ENCODE measurements at places on chromosomes 1 and 21.

- DNase-seq: no peak
Observed at GRCh38 chr1:58090640-58091039, 455.9 kb downstream of the OMA1 start.

GRCh38 chr1:50633465-50633864 lies 210.2 kb upstream of the DMRTA2 start:
- peak; percentile 72 for DNase-seq

DNA sequence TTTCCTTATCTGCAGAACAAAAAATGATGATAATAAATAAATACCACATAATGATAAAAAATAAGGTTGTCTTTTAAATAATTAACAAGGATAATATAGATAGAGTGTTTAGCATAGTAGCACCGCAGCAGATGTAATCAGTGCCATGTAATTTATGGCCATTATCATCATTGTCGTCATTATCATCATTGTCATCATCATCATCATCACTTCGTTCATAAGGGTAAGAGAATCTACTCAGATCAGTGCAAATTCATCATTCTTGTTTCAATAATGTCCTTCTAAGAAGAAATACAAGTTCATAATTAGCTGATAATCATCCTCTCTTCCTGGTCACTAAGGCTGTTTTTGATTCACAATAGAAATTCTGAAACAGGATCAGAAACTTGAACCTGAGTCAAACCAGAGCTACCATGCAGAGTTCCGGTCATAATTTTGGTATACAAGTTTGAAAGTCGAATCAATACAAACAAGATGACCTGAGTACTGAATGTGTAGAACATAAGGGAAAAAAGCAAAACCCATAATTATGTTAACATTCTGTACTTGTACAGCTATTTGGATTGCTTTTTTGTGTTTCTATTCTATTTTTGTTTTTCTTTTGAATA lies 172.0 kb downstream of the LRRC40 start:
- no peak for DNase-seq

GRCh38 chr1:75130865-75131564 lies 3.2 kb upstream of the LHX8 start:
- no peak for DNase-seq

GRCh38 chr1:35888255-35888654 lies 5.2 kb downstream of the AGO1 start:
- DNase-seq: no peak

DNA sequence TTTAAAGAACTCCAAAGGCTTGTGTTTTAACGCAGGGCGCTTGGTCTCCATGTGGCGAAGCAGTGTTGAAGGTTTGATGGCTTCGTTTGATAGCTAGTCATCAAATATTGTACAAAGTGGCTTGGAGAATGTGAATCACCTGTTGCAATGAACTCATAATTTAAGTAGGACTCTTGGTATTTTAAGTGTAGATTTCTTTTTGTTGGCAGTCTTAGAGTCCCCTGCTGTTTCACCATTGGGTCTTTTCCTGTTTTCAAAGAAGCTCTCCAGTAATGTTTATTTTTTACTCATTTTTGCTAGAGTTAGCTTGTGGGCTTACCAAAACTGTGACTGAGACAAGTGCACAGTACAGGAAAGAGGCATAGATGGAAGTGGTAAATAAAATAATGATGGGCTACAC lies 26.2 kb downstream of the RASAL2 start:
- no peak for DNase-seq

GRCh38 chr1:183002797-183003196 lies 20.4 kb upstream of the LAMC1 start:
- DNase-seq: no peak

GRCh38 chr1:8458607-8459006 lies 140.7 kb downstream of the SLC45A1 start:
- DNase-seq: no peak

DNA sequence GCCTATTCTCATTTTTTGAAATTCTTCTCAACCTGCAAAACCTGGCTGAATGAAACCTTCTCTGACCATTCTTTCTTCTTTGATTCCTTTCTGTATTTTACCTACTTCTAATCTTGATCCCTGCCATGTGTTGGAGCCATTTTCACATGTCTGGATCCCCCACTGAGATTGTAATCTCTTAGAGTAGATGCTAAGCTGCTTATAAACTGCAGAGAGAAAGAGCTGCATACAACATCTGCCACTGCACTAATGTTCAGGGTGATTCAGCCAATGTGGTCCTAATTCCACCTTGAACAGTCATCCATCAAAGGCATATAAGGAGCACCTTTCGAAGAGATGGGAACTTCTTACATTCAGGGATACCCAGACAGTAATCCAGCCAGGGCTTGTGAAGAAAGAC lies 16.2 kb upstream of the DAB1 start:
- DNase-seq: no peak

- no peak for DNase-seq
Observed at GRCh38 chr1:151061704-151062103, 1.5 kb downstream of the MLLT11 start.

DNA sequence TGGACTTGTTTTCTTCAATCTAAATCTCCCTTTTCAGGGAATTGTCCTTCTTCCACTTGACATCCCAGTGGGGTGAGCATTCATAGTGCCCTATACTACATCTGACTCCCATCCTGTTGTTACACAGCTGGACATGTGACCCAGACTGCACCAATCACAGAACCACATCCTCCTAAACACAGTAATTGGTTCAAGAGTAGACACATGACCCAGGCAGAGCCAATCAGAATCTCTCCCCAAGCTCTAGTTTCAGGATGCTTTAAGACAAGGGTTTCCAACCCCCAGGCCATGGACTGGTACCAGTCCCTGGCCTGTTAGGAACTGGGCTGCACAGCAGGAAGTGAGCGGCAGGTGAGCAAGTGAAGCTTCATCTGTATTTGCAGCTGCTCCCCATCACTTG lies 5.6 kb upstream of the DDOST start:
- DNase-seq: no peak

GRCh38 chr1:117017648-117018047 lies 16.1 kb downstream of the CD101 start:
- no peak for DNase-seq

DNA sequence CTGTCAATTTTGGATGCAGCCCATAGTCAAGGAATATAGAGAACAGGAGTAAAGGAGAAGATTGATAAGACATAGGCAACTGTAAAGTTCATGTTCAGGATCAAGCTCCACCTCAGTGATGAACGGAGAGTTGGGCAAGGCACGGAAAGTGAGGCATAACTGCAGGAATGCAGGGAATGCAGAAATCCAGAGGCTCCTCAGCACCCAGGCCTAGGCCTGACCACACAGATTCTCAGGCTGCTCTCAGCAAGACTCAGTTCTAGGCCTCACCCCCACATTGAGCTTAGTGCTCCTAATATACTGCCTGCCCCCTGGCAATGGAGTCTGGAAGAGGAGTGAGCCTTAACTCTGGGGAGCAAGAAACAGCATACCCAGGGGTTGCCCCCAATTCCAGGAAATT lies 36.3 kb upstream of the S1PR1 start:
- no peak for DNase-seq

- DNase-seq: no peak
Observed at GRCh38 chr1:158838660-158839059, 7.5 kb downstream of the MNDA start.

- no peak for DNase-seq
Observed at GRCh38 chr1:10143961-10144485, 66.3 kb upstream of the KIF1B start.

GRCh38 chr1:118688891-118689290 lies 299.3 kb downstream of the TBX15 start:
- DNase-seq: no peak

GRCh38 chr1:9297831-9298230 lies 5.1 kb downstream of the SPSB1 start:
- DNase-seq: no peak

GRCh38 chr1:32806290-32806689 lies 10.9 kb downstream of the YARS1 start:
- DNase-seq: peak; percentile 38

DNA sequence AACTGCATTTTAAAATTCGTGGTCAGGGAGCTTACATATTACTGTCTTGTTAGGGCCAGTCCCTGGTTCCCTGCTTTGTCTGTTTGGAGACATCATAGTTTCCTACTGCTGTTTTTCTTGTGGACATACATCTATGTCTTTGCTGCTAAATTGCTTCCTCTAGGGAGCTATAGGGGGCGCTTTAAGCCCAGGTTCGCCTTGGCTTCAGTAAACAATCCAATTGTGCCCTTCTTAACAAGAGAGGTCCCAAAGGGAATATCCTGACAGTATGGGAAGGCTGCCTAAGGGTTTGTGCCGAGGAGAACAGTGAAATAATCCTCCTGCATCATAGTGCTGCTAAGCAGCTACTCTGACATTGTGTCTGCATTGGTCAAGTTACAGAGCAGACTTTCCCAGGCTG lies 112.5 kb downstream of the USH2A start:
- DNase-seq: peak; percentile 40

DNA sequence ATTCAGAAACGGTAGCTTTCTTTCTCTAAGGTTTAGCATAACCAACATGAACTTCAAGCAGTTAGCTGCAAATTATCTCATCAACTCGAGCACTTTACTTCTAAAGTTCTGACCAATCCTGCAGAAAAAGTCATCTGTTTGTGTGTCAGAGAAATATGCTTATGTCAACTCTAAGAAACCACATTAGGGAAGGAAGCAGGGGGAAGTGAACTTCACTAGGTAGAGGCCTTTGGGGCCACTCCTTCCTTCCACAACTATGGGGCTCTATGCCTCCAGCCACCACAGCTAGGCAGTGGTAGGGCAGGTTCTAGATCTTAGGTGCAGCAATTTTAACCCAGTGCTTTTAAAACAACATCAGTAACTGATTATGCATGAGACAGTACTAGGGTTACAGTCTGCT lies 375.9 kb downstream of the DSCAM start:
- DNase-seq: no peak

DNA sequence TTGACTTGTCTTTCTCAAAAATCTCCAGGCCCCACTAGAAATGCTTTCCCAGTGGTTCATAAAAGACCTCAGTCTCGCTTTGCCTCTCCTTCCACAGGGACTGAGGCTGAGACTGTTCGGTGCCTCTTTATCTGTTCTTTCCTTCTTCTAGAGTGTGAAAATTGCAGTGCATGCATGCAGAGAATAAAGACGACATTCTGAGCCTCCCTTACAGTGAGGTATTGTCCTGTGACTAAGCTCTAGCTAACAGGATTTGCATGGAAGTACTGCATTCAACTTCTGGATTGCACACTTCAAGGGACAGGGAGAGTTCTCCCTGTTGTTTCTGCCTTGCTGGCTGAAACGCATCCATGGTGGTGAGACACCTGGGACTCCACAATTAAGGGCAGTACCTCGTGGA lies 69.1 kb downstream of the COLGALT2 start:
- DNase-seq: no peak

DNA sequence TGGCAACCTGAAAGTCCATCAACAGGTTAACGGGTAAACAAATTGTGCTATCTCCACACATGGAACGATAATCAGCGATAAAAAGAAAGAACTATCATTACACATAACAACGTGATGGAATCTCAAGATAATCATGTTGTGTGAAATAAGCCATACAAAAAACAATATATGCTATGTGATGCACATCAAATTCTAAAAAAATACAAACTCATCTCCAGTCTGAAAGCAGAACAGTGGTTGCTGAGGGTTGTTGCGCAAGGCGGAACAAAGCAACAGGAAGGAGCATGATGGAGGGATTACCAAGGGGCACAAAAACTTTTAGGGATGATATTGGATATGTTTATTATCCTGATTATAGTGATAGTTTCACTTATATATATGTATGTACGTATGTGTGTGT lies 324.8 kb downstream of the VAV3 start:
- DNase-seq: no peak

DNA sequence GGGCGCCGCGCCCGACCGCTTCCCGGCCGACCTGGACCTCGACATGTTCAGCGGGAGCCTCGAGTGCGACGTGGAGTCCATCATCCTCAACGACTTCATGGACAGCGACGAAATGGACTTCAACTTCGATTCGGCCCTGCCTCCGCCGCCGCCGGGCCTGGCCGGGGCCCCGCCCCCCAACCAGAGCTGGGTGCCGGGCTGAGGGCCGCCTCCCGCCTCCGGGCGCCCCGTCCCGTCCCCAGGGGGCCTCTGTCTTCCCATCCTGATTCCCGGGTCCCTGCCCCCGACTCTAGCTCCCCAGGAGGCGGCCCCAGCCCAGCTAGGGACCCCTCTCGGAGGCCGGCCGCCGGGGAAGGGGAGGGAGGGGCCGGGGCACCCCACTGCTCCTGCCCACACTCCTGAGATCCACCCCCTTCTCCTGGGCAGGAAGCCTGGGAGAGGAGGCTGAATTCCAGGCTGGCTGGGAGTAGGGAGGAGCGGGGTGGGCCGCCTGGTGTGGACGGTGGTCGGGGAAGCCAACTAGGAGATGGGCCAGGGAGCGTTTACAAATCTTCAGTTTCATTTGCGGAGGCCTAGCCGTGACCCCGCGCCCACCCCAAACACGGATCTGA lies 21.4 kb downstream of the FOXO6 start:
- DNase-seq: no peak

GRCh38 chr1:22428672-22429071 lies 23.0 kb upstream of the ZBTB40 start:
- DNase-seq: peak; percentile 2

- no peak for DNase-seq
Observed at GRCh38 chr1:168932539-168932938, 174.0 kb upstream of the ATP1B1 start.

- no peak for DNase-seq
Observed at GRCh38 chr1:243917177-243917862, 67.3 kb upstream of the AKT3 start.

GRCh38 chr1:186113461-186113860 lies 261.6 kb downstream of the TPR start:
- no peak for DNase-seq

- no peak for DNase-seq
Observed at GRCh38 chr1:231395076-231395997, 26.8 kb downstream of the EGLN1 start.

GRCh38 chr1:33307494-33307864 lies 13.4 kb downstream of the A3GALT2 start:
- no peak for DNase-seq

- DNase-seq: no peak
Observed at GRCh38 chr21:35525443-35525842, 476.3 kb upstream of the RUNX1 start.

Measured in NCI-H187 treated with DMSO at 0.1 percent for 48 hours (cell line).